Activated CD4-positive, alpha-beta T cell treated with anti-CD3 and anti-CD28 coated beads for 4 hours (primary cell): ENCODE measurements at places on chromosomes 4 and X.

- no peak for DNase-seq
These were observed 294.6 kb upstream of the NRK start for GRCh38 chrX:105527759-105528158.

- no peak for DNase-seq
These were observed 166.4 kb downstream of the NSUN7 start for GRCh38 chr4:40916218-40916555.

- no peak for DNase-seq
These were observed 56.9 kb downstream of the USO1 start for GRCh38 chr4:75781305-75781704.

DNA sequence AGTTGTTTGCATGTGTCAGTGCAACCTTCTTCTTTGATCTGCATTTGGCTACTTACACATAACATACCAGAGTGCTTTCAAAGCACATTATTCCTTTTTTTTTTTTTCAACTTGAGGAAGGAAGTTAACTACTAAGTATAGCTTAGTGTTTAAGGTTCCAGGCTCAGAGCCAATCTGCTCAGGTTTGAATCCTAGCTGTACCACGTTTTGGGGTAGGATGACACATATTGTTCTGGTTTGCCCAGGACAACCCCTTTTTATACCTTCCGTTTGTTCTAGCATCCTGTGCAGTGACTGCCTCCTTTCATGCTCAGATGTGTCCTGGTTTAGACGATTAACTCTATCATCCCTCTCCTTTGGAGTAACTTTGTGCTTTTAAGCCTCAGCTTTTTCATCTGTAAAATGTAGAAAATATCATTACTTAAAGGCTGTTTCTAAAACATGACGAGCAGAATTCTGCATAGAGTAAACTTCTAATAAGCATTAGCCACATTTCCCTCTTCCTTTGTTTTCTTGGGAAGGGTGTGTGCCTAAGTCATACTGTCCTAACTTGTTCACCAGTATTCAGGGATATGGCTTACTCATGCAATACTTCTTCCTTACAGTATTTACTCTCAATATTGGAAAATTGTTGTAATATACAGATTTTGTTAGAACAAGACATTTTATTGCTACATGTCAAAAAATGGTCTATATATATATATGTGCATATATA, 281.3 kb downstream of the C4orf33 start:
- DNase-seq, result no peak

GRCh38 chrX:19688426-19688825, 173.1 kb upstream of the MAP3K15 start:
- no peak for DNase-seq

DNA sequence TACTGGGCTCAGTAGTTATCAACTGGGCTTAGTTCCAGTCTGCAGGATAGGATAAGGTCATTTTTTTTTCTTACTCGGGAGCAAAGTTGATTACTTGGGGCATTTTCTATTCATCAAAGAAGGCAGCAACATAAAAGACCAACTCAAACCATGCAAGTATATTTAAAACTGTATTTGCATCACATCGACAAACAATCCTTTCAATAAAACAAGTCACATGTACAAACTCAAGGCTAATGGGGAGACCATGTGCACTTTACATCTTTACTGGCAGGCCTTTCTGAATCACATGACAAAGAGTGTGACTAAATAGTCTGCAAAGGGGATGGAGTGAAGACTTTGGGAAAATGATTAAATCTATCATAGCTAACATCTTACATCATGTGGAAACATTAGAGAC, 610.4 kb upstream of the BOD1L1 start:
- no peak for DNase-seq

DNA sequence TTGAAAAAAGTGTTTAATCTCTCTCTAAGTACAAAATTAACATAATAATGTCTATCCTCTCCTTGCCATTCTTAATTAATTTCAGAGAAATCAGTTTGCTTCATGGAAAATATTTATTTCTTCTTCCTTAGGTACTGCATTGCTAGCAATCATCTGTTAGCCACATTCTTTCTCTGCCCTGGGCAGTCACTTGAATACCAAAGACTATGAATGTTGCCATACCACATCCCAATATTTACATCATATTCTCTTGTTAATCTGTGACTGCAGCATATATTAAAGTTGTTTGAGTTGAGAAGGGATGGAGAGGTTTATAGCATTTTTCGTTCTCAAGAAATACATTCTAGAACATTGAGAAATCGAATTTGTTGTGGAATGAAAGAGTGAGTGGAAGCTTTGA, 672.8 kb downstream of the PCDH7 start:
- DNase-seq, result no peak

- no peak for DNase-seq
These were observed 246.0 kb upstream of the HHIP start for GRCh38 chr4:144399927-144400326.

DNA sequence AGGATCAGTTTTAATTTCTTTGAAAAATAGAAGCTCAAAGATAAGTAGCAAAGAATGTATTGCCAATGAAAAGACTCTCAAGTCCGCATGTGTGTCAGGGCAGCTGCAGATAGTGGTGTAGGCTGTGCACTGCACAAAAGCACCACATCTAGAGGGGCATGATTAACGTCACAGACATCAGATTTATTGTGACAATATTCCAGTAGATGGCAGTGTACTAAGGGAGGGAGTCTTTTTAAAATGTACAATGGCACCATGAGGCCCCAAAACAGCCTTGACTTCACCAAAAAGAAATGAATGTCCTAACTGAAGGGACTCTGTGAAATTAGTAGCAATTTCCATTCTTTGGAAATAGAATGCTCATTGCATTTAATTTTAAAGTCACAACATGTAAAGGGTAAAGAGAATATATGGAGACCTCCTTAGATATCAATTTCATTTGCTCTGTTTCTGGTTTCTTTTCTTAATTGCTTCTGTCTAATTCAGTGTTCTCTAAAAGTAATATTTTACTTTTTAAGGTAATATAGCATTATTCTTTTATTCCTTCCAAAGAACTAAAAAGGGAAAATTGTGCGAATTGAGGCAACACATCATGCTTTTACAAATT, 98.4 kb downstream of the ZNF827 start:
- no peak for DNase-seq
